ENCODE measurements at places on chromosomes 11 and 22. TPM values are rescaled to one million over a fixed set of nuclear protein-coding genes. Genes with fewer than 3 reads are reported as not detected.

The OR52H1 gene
- not detected for total RNA-seq

DNA sequence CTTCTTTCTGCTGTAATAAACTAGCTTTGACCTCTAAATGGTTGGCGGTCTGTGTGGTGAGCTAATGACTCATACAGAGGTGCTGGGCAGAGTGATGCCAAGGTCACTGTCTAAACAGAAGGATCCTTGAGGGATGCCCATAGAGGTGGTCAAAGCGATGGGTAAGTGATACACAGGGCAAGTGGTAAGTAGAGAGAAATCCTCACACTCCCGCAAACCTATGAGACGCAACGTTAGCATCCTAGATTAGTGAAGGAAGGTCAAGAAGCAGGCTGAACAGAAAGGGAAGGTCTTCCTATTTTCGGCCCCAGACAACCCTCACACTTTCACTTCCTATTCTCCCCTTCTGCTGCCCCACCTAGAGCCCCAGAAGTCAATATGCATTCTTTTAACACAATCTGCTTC, 65.6 kb upstream of the SESN3 start:
- DNase-seq, result no peak

The BTG4 gene
- total RNA-seq, result not detected

DNA sequence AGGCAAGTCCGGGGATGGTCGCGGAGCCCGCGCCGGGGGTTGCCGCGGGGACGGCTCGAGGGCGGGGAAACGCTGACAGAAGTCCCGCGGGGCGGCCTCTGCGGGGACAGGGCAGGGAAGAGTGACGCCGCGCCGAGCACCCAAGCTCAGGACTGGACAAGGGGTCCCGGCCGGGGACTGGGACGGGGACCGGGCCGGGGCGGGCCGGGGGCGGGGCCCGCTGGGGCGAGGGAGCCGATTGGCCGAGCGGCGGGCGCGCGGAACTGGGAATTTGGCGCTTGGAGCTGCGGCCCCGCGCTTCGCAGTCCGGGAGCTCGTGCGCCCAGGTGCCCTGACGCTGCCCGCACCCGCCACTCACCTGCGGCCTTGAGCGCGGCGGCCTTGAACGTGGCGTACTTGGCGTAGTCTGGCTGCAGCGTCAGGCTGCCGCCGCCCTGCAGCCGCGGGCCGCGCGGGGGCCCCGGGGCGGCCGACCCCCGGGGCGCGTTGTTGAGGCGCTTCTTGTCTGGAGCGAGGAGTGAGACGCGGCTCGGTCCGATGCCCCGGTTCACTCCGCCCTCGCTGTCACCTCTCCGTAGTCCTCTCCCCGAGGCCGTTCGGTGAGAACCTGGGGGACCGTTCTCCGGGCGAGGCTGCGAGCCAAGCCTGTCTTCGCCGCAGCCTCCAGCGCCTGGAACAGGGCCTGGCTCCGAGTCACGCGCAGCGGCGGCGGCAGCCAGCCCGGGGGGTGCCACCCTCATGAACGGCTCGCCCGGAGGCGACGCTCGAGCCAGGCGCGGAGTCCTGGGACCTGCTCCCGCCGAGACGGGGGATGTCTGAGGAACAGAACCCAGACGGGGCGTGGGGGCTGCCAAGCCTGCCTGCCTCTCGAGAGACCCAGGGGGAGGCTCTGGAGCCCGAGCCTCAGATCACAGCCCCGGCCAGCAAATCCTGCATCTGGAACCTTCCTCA, 4.5 kb downstream of the SHISA8 start:
- DNase-seq, result no peak

The FGF19 gene
- total RNA-seq, result not detected

The CARNS1 gene
- 0.30 TPM for total RNA-seq

GRCh38 chr11:103055221-103055890, 36.6 kb downstream of the DCUN1D5 start:
- DNase-seq, result no peak

The NOX4 gene
- 1.2 TPM for total RNA-seq

DNA sequence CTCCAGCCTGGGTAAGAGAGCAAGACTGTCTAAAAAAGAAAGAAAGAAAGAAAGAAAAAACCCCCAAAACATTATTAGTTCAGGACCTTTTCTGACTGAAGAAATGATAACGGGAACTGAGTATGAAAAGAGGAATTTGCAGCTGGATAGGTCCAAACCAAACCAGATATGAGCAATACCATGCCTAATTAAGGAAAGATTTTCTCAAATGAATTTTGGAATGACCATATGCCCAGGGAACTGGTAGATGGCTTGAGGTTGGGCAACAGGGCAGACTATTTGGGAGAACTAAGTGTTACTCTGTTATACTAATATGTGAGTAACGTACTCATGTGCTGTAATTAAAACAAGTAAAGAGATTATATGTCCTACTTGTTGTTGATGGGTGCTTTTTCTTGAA, 186.1 kb downstream of the TMEM135 start:
- no peak for DNase-seq

DNA sequence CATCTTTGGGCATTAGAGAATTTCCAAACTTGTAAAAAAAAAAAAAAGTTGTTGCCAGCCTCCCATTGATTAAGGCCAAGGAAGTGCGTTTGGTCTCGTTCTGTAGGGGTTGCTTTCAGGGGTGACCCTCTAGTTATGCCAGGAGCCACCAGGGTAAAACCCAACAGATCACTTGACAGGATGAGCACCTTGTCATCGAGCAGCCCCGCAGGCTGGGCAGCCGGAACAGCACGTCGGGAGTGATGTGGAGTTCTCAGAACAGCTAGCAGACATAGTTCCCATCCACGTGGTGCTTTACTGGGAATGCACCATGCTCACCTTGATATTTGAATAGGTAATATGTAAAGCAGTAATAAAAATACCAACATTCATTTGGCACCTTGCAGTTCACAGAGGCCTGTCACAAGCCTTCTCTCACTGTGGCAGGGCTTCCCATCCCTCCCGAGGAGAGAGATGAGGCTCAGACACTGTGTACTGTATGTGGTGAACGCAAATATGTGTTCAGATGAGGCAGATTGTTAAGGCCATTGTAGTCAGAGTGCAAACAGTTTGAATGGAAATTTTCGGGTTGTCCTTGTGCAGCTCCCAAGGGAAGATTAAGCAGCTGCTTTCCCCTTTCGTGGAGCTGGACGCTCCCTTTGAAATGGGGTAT, 70.9 kb upstream of the SORL1-AS1 start:
- no peak for DNase-seq

DNA sequence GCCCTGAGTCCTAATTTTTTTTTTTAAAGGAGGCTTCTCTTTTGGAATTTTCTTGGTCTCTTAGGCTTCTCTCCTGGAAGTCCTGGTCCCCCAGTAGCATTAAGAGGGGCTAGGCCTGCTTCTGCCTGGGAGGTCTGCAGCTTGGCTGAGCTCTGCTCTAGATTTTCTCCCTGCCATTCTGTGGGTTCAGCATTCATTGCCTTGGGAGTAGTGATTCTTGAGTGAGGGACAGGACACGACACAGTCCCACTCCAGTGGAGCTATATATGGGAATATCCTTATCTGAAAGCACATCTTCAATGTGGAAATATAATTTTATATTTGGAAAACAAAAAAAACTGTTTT, 3.7 kb downstream of the IGSF22 start:
- DNase-seq, result no peak

The ZP1 gene
- total RNA-seq, result not detected

DNA sequence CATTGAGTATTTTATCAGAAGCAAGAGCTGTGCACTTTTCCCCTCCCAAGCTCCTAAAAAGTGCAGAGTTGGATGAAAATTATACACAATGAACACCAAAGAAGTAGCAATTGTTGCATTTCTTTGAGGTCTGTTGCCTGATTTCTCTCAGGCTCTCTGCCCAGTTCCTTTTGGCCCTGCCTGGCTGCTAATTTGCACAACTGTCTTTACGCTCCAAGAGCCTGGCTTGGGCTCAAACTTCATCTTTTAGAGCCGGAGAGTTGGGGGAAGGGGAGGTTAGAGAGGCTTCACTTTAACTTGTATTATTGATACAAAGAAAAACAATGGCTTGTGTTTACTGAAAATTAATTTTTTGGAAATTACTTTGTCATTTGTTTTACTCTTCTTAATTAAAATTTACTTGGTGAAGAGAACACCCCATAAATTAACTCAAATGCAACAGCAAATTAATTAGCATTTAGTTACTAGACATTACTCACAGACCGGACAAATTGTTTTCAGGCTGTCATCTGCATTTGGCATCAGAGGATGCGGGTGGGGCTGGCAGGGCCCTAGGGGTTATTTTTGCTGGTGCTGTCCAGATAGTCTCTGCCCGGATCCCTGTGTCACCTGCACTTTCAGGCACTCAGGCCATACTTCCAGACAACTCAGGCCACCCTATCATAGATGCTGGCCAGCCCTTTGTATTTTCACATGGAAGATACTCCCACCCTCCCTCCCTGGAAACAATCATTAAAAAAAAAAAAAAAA, 407.3 kb downstream of the NXPE2 start:
- no peak for DNase-seq

GRCh38 chr11:129410395-129410960, 34.8 kb downstream of the BARX2 start:
- DNase-seq, result no peak

- DNase-seq, result no peak
These were observed 812.9 kb downstream of the JRKL start for GRCh38 chr11:97202613-97203292.

GRCh38 chr22:39655831-39656230, 85.3 kb downstream of the CACNA1I start:
- DNase-seq, result no peak

- no peak for DNase-seq
These were observed 1251.2 kb downstream of the BRD1 start for GRCh38 chr22:48576333-48577013.

The ZNF280A gene
- not detected for total RNA-seq

DNA sequence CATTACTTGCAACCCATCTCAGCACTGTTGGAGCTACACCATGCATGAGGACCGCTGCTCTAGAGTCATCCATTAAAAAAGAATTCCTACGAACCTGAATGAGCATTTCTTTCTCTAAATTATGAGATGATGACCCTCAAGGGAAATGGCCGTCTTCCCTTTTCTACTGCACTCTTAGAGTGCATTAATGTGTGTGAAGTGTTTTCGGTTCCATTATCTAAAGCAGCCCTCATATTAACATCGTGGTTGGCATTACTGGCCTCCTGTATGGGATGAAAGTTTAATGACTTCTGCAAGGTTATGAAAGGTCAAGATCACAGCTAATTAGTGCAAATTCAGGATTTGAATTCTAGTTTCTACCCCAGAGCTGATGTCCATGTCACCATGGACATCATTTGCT, 16.7 kb downstream of the CD44 start:
- DNase-seq, result no peak
